ENCODE measurements at places on chromosomes 16 and 17.

DNA sequence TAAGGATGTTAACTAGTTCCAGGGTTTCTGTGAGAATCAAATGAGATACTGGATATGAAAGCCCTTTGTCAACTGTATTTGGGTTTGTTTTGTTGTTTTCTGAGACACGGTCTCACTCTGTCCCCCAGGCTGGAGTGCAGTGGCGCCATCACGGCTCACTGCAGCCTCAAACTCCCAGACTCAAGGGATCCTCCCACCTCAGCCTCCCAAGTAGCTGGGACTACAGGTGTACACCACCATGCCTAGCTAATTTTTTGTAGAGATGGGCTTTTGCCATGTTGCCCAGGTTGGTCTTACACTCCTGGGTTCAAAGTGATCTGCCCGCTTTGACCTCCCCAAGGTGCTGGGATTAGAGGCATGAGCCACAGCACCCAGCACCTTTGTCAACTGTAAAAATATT is 8.9 kb downstream of the SUPT4H1 start:
- no peak for DNase-seq

DNA sequence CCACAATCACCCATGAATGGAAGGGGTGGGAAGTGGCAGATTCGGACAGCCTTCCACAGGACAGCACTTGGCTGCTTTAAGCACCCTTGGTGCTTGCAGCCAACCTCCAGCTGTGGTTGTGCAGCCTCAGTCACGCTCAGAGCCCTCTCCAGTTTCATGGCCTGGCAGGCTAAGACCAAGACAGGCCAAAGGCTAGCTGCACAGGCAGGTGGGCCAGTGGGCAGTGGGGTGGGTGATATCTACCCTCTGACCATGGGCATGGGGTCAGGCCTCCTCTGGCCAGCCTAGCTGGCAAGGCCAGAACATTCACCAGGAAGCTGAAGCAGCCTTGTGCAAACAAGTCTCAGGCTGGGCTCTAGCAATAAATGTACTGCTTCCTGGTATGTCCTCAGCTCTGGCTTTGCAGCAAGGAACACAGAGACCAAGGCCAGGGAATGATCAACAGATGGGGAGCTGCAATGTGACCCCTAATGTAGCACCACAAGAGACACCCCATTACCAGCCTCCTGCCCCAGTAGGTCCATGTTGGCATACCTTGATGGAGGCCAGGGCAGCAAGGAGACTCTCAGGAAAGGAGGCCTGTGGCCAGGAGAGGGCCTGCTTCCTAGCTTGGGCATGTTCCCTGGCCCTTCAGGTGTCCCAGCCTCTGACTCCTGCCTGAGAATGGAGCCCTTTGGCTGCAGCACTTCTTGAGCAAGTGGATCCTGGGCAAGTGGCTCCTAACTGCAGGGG is 20.9 kb downstream of the HSD11B2 start:
- DNase-seq = no peak

- DNase-seq = no peak
Measured at GRCh38 chr17:50519141-50519834, 11.0 kb downstream of the MYCBPAP start.

GRCh38 chr16:15993541-15993940 is 44.1 kb downstream of the ABCC1 start:
- DNase-seq = no peak

- DNase-seq = no peak
Measured at GRCh38 chr16:75287708-75288107, 36.3 kb upstream of the BCAR1 start.

GRCh38 chr17:40886090-40886489 is 1.0 kb upstream of the KRT20 start:
- no peak for DNase-seq

DNA sequence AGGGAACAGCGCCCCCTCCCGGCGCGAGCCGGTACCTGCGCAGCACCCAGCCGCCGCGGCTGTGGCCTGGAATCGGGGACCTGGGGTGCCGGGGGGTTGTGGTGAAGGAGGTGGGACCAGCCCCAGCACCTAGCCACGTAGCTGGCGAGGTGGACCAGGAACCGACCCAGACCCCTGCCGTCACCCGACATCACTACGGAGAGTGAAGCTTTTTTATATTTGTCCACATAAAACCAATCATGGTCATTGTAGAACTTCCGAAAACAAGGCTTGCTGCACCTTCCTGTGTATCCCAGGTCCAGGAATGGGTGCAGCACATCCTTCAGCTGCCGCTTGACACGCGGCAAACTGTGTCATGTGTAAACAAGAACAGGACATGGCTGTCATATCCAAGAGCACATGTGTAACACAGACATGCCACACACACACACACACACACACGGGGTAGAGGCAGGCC is 1.3 kb downstream of the HBQ1 start:
- peak; percentile 97 for DNase-seq

DNA sequence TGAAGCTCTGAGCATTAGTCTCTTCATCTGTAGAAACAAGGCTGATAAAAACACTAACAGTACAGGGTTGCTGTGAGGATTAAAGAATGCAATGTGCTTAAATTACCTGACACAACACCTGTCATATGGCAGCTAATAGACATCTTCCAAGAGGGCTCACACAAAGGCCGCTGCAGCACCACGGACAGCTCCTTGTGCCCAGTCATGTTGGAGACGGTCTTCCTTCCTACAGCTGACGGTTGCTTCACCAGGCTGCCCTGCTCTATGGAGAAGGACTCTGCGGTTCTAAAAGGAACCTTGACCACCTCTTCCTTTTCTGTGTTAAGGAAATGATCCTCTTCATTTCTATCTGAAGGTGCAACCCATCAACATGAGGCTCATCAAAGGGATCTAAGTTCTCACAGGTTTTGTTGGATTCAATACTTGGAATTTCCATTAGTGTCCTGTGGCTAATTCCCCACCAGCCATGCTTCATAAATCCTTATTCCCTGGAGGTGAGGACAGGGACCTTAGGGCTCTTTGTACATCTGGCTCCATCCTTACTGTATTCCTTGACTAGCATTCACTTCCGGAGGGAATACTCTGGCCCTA is 138.9 kb upstream of the CES5A start:
- no peak for DNase-seq

DNA sequence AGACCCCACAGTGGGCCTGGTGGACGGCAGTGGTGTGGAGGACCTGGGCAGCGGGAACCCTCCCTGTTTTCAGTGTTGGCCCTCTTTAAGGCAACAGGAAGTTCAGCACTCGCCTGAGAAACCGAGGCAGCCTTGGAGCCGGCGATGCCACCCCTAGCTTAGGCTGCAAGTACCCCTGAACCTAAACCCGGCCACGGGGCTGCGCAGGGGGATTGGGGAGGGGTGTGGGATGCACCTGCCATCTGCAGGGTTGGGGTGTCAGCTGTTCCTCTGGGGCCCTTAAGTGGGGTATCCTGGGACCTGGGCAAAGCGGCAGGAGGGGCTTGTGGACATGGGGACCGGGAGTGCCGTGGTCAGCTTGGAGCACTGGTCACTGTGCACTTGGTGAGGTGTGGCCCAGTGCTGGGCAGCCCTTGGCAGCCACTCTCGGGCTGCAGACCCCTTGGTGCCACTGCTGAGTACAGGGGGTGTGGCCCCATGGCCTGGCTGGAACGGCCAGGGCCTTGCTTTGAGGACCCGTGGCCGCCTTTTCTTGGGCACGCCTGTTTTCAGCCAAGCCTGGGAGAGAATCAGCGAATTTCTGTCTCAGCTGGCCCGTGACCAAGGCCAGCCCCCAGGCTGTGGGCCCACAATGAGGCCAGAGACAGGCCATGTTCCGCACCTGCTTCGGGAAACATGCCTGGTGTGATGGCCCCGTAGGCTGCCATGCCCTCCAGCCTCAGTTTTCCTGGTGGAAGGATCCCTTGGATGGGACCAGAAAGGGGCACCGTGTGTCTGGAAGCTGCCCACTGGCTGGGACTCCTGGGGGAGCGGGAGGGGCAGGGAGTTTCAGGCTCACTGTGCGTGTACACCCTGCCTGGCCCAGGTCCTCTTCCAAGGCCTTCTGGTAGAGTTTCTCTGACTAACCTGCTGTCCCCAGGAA is 4.1 kb upstream of the SLC25A10 start:
- no peak for DNase-seq

Measured in activated naive CD4-positive, alpha-beta T cell treated with anti-CD3 and anti-CD28 coated beads, Interleukin-2, amount 50 U/mL, for 72 hours (primary cell).